ENCODE measurements at places on chromosomes 6 and 20.

GRCh38 chr20:16257021-16257420 lies 316.2 kb downstream of the KIF16B start:
- DNase-seq: no peak

DNA sequence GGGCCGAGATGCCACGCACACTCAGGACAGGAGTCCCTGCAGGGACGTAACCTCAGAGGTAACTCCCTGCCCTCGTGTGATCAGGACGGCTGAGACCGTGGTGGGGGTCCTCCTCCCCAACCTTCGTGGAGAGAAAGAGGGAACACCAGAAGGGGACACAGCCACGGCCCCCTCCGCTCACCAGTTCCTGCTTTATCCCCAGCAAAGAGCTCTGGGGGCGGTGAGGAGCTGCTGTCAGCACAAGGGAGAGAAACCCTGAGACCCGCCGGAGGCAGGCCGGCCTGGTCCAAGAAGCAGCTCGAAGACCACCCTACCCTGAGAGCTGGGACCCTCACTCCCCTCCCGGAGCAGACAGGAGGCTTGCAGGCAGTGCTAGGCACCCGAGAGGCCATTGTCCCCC lies 44.4 kb downstream of the SLC2A4RG start:
- no peak for DNase-seq

- DNase-seq: no peak
Measured at GRCh38 chr6:150134280-150134920, 8.4 kb upstream of the PPP1R14C start.

- DNase-seq: no peak
Measured at GRCh38 chr6:6843777-6844176, 255.3 kb downstream of the LY86 start.

- no peak for DNase-seq
Measured at GRCh38 chr6:110033101-110033500, 55.0 kb downstream of the GPR6 start.

GRCh38 chr6:40520084-40520483 lies 67.1 kb downstream of the LRFN2 start:
- no peak for DNase-seq

- no peak for DNase-seq
Measured at GRCh38 chr6:35302604-35303241, 5.1 kb downstream of the DEF6 start.

DNA sequence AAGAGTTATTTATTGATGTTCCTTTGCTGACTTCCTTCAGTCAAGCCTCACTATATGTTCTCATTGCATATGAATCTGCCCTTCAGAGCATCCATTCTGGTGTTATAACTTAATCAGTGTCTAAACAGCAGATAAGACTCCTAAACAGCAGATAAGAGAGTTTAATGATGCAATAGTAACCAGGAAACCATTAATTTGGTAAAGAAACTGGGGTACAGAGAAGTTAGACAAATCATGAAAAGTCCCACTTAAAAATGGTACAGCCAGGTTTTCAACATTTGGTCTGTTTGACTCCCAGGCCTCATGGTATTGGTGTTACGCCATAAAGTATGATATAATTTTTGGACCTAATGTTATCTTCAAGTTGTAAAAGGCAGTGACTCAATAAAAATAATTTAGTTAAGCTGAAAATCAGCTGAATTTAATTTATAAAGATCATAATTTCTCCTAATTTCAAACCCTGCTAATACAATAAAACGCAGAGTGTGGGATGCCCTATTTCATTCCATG lies 127.4 kb upstream of the DST start:
- no peak for DNase-seq

DNA sequence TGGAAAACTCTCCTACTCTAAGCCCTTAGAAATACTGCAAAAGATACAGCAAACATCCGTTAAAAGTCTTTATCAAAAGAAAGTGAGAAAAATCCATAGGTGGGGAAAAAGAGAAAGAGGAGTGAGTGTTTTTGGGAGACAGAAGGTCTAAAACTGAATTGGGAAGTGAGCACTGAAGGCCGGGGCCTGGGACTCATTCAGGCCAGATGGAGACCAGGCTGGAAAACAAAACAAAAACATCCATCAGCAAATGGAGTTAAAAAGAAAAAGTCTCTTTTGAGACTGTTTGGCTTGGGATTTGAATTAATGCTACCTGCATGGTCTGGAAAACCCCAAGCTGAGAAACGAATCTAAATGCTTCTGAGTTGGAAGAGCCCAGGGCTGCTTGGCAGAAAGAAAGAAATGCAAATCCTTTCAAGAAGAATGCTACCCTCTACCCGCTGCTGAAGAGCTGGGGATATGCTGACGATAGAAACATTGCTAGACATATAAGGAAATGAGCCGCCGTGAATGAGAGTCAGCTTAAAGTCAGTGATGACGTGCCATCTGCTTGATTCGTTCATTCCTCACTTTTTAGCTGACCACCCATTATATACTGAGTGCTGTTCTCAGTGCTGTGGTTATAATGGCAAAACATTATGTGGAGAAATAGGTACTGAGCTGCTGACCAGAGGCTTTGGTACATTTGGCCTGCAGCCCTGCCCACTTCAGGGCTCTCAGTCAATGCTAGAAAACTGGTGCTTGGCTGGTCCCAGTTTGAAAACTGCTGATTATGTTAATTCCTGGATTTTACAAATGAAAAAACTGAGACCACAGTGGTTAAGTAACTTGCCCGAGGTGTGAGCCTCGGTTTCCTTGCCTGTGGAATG lies 28.0 kb upstream of the TULP4 start:
- DNase-seq: peak; percentile 78

DNA sequence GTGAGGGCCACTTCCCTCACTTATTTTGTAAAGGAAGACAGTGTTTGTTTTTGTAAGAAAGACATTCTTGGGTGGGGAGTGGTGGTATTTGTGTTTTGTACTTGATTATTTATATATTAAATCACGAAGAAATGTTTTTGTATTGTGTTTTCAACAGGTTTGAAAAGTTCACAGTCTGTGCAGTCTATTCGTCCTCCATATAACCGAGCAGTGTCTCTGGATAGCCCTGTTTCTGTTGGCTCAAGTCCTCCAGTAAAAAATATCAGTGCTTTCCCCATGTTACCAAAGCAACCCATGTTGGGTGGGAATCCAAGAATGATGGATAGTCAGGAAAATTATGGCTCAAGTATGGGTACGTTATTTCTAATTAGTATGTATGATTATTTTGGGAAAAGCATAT lies 137.2 kb downstream of the NCOA3 start:
- no peak for DNase-seq

- DNase-seq: peak; percentile 26
Measured at GRCh38 chr6:141265756-141266623, 866.7 kb upstream of the GJE1 start.

DNA sequence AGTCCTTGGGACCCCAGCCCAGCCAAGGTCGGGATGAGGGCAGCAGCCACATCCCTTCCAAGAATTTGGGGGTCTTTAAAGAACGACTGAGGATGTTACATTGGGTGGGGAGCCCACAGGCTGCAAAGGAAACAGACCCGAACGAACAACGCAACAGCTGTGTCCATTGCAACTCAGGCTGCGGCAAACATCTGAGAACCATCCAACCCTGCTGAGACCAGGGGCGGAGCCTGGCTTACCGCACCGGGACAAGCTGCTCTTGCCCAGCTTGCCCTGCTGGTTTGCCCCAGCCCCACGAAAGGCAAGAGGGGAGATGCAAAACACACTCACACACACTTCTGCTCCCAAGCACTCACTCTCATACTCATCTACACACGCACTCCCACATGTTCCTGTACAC lies 21.5 kb upstream of the TAF4 start:
- DNase-seq: no peak

DNA sequence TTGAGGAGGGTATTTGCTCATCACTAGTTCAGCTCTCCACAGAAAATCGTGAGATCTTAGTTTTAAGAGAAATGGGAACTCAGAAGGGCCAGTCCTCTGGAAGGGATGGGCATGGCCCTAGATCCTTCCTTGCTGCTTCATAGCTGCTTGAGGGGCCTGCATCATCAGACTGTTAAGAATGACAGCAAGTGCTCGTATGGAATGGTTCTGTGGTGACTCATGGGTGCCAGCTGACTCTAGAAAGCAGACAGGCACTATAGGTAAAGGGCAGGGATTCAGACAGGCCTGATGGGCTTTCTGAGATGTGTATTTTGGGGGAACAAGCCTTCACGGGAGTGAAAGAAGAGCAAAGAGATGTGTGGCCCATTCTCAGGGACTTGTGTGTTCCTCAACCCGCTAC lies 90.8 kb downstream of the MYLK4 start:
- DNase-seq: no peak

GRCh38 chr6:151252634-151253033 lies 12.9 kb downstream of the AKAP12 start:
- DNase-seq: no peak

DNA sequence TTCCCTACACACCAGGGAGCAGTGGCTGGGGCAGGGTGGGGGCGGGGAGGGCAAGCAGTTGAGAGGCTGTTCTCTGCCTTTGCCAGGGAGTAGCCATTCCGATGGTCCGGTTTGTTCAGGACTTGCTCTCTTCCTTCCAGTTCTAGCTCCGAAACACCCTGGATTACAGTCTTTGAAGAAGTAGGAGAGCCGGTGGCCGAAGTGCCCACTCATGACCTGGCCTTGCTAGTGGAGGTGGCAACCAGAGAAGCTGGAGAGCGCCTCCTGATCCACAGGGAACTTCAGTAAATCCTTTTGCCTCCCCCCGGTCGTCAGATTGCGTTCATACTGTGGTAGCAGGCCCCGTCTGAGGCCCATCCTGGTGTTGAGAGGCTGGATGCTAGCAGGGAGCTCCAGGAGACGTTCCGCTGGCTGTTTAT lies 92.8 kb downstream of the ARID1B start:
- DNase-seq: no peak

DNA sequence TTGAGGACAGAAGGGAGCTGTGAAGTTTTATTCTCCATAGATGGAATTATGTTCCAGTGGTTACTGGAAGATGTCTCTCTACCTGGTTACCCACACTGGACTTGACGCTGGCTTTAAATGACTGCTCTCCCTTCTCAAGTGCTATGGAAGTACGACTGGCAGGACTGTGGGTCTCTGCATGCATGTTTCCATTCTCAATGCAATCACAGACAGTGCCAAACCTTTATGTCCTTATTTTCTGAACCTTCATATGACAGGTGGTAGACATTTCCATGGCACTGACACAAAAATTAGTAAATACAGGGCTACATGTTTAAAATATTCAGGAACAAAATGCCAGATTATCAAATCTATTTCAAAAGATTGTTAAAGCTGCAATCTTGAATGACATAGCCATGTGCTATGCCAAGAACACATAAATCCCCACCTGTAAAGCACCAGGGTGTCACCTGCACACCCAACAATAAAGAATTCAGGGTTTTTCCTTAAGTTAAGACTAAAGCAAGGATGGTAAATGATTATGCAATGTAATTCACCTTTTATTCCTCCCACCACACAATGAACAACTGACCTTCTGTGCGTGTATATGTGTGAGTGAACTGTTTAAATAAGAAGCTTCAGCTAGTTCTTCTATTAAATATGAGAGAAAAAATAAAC lies 153.3 kb upstream of the ENPP5 start:
- DNase-seq: no peak

DNA sequence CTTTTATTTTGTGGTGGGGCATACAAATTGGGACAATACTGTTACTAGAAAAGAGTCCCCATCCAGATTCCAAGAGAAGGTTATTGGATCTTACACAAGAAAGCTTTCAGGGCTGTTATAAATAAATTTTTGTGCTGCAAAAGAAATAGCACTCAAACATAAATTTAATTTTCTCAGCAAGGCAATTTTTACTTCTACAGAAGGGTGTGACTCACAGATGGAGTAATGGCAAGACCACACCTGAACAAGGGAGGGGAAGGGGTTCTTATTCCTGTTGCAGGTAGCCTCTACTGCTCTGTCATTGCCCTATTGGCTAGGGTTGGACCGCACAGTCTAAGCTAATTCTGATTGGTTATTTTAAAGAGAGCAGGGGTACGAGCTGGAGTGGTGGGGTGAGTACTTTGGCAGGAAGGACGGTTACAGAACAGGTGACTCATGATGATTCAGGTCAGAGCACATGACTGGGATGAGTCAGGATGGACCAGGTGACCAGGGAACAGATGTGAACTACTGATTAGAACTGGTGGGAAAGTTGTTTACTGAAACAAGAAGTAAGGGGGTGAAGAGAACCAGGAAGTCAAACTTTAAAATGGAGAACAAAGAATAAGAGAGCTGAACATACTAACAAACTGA lies 41.1 kb downstream of the CNR1 start:
- DNase-seq: no peak

DNA sequence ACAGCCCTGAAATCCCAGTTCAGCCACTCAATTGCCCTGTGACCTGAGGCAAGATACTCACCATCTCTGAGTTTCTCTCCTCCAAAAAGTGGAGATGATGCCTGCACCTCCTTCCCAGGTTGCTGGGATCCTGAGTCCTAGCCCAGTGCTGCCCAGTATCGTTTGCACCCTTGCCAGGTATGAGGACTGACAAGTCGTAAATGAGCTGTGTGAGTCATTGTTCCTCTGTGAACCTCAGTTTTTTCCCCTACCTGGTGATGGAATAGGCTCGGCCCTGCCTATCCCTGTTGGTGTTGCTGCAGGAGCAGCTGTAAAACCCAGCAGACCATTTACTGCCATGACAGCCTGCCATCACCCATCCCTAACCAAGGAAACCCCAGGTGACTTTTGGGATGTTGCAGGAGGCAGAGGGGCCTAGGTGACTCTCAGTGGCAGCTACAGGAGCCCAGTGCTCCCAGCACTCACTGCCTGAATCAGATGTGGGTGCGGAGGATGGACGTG lies 229.3 kb downstream of the SYNDIG1 start:
- no peak for DNase-seq

DNA sequence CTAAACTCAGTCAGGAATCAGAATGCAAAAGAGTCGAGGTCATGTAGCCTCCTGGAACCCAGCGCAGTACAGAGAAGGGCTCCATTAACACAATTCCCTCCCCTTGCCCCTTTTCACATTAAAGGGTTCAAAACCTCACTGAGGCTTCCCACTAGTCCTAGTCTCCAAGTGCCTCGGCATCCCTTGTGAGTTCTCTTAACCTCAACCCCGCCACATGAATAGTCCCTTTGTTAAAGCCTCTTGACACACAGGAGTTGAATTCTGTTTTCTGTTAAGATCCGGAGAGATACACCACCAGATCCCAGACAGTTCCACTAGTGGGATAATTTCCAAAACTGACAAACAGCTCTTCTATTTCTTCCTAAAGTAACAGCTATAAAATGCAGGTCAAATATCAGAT lies 17.8 kb downstream of the PTPRT start:
- DNase-seq: no peak
